NCI-H748 treated with DMSO at 0.1 percent for 48 hours (cell line): ENCODE measurements at places on chromosomes 13 and 19.

- no peak for DNase-seq
These were observed 1.1 kb upstream of the FLT3LG start for GRCh38 chr19:49472936-49473335.

DNA sequence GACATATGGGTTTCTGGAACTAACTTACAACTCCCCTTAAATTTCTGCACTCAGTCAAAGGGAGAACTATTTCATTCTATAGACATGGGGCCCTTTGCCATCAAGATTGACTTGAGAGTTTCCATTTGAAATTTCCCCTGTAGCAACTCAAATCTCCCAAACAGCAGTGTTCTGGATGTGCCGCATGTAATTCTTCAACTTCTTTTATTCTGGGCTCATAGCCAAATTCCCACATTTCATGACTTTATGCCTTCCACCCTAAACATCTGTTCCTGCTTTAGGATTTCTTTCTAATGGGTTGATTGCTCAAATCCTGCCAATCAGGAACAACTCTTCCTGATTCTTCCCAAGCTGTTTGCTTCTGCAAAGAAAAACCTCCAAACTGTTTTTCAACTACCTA is 336.0 kb downstream of the TBC1D4 start:
- DNase-seq = no peak

- DNase-seq = no peak
These were observed 507 bp downstream of the ALG5 start for GRCh38 chr13:36998624-36999041.

GRCh38 chr13:24032252-24032651 is 128.3 kb upstream of the SPATA13 start:
- DNase-seq = no peak

DNA sequence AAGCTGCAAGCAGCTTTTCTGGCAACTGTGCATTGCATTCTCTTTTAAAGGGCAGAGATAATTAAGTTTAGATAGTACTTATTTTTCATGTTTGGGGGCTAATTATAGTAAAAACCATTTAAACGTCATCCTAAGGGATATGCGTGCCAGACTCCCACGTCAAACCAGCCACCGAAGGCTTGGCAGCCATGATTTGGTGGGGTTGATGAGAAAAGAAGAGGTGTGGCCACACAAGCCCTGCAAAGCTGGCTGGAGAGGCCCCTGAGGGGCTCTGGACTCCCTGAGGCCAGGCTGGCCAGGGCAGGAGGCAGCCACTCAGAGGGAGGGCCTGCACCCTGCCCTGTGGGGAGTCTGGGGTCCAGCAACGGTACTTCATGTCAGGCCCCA is 17.5 kb downstream of the PEPD start:
- no peak for DNase-seq

GRCh38 chr19:45179072-45179891 is 698 bp downstream of the BLOC1S3 start:
- no peak for DNase-seq

GRCh38 chr13:45847554-45848224 is 3.9 kb downstream of the SIAH3 start:
- DNase-seq = no peak

DNA sequence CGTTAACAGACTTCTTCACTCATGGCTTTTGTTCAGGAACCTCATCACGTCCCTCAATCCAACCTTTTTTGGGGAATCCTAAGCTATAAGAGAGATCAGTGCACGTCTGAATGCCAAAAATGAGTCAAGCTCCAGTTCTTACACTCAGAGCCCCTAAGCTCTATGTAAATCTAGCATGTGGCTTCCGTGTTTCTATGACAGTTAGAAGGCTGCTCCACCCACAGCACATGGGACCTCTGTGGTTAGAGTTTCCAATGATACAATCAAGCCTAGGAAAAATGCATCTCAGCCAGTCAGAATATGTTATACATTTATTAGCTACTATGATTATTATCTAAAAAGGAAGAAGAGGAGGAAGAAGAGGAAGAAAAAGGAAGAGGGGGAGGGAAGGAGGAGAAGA is 135.9 kb downstream of the ENOX1 start:
- no peak for DNase-seq

- no peak for DNase-seq
These were observed 1268.2 kb downstream of the SLITRK1 start for GRCh38 chr13:82614086-82614485.

DNA sequence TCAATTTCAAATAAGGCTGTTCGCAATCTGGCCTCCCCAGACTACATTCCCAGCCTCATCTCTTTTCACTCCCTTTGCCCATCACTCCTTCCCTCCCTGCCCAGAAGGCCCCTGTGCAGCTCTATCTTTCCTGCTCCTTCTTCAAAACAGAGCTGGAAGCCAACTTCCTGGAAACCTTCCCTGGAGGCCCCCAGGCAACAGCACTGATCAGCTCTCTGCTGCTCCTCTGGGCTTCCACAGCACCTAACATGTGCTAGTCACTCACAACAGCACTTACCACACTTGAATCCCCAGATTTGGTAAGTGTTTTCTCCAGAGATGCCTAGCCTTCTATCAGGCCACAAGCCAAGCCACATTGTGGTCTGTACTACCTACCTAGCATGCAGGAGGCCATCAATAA is 9.5 kb downstream of the SMAD9 start:
- DNase-seq = no peak

DNA sequence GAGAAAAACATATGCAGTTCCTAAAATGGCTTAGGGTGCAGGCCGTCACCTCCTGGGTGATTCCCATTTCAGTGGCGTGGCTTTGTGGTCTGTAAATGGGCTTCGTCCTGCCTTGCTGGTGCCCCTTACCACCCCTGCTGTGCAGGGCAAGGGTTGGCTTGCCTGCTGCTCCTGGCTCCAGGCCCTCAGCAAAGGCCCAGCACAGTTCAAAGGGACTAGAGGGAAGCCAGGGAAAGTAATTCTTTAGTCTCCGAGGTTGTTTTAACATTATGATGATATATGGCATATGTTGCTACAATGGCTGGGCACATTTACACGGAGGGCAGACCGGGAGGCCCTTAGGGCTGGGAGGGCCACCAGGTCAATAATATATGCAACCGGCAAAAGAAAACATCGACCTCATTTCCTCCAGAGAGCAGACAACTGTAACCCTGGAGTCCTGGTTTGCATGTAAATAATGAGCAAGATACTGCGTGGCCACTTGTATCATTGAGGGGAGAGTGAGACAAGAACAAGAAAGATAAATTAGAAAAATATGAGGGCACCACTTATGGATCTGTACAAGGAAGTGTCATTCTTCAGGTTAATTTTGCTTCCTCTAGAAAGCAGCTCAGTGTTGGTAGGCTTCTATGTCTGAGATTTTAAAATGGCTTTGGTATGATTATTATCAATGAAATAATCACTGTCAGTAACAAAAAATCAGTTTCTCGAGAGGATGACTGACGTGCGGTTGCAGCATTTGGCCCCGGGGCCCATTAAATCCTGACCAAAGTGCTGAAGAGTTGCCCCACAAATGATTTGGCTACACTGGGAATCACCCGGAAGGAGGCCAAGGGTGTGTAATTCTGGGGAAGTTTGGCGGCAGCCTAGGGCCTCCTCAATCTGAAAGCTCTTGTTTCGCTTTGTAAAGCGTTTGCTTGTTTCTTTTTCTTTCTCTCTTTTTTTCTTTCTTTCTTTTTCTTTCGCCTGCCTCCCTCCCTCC is 32.8 kb upstream of the URI1 start:
- no peak for DNase-seq
